HEK293T (cell line): ENCODE measurements at places on chromosomes 3 and 15.

- no peak for DNase-seq
These were observed 873.0 kb upstream of the NR2F2 start for GRCh38 chr15:95457520-95457919.

DNA sequence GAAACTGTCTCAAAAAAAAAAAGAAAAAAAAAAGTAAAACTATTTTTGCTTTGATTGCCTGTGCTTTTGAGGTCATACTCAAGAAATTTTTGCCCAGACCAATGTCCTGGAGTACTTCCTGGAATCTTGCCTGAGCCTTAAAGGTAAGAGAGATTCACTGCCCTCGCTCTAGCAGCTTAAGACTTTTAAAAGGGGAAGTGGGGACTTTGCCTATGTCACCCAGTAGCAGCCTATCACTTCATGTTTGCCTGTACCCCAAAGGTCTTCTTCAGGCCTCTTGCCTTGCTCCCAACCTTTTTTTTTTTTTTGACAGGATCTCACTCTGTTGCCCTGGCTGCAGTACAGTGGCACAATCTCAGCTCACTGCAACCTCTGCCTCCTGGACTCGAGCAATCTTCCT lies 18.9 kb upstream of the GOLGB1 start:
- DNase-seq, result no peak

GRCh38 chr3:101848754-101849713 lies at the start of gene NFKBIZ:
Gene NFKBIZ (plus strand): TSS chr3:101849514. CDS start chr3:101849629, 115 bp downstream.
- DNase-seq, result peak; percentile 86

DNA sequence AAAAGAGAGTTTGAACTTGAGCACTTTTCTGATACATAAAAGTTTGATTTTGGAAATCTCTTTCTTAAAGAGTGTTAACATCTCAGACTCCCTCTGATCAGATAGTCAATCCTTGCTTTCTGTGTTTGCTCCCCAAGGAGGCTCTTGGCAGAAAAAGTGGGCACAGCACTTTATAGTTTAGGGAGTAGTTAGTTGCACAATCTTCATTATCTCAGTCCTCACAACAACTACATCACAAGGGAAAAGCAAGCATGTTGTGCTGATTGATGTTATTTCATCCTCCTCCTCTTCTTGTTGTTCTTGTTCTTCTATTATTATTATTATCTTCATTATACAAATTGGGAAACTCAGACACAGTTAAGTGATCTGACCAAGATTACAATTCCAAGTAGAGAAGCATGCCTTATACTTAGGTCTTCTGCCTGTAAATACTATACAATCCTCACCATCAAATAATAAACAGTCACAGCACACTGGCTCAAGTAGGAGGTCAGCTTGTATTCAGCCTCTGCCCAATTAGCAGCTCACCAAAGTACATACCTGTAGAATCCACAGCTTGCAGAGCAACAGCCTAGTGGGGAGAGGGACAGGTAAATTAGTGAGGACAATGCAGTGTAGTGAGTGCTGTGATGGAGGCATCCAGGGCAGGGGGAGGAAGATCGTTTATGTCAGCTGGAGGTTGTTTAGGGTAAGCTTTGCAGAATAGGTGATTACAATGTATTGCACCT lies 304.1 kb upstream of the MME start:
- no peak for DNase-seq

GRCh38 chr3:117920253-117920898 lies 1114.3 kb downstream of the IGSF11 start:
- DNase-seq, result no peak

DNA sequence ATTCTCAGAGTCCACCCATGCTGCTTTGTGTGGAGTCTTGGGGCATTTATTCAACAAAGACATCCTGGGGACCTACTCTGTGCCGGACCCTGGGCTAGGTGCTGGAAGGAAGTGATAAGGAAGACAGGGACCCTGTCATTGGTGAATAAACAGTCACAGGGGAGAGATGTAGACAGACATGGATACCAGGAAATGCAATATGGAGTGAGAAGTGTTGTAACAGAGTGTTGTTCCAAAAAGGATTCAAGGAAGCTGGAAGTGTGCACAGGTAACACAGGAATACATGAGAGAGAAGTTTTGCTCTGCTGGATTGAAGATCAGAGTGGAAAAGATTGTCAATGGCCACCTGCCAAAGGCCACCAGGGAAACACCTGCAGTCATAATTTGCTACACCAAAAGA lies 89.0 kb downstream of the PDCD6IP start:
- no peak for DNase-seq

- DNase-seq, result no peak
These were observed 80.7 kb downstream of the FMN1 start for GRCh38 chr15:33113666-33114373.

- no peak for DNase-seq
These were observed 26.3 kb downstream of the KCNMB3 start for GRCh38 chr3:179224584-179224983.

GRCh38 chr3:120741837-120742197 lies 499 bp downstream of the RABL3 start:
- no peak for DNase-seq

- no peak for DNase-seq
These were observed 208.4 kb downstream of the TP63 start for GRCh38 chr3:189839576-189839975.

DNA sequence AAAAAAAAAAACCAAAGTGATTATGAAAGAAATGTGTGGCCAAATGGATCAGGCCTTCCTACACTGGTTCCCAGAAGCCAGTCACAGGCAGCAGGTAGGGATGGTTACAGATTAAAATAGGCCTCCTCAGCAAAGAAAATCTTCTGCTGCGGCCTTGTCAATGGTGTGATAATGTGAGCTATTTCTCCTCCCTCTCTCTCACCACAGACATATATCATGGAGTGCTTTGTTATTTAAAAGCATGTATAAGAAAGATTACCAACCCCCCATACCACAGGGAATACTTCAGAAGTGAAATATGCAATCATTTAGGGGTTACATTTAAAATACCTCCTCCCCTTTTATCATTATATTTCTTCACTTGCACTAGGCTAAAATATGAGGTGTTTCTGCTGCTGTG lies 32.2 kb upstream of the LRTM1 start:
- DNase-seq, result no peak

DNA sequence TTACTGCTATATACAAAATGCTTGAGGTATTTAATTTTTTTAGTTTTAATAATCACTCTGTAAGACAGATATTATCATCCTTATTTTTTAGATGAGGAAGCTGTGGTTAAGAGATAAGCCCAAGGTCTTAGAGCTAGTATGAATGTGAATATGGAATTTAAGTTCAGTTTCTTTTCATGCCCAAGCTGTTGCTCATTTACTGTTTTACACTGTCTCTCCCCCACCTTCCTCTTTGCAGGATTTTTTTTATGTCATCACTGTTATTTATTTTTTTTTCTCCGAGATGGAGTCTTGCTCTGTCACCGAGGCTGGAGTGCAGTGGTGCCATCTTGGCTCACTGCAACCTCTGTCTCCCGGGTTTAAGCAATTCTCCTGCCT lies 22.5 kb downstream of the MAP2K5 start:
- no peak for DNase-seq

DNA sequence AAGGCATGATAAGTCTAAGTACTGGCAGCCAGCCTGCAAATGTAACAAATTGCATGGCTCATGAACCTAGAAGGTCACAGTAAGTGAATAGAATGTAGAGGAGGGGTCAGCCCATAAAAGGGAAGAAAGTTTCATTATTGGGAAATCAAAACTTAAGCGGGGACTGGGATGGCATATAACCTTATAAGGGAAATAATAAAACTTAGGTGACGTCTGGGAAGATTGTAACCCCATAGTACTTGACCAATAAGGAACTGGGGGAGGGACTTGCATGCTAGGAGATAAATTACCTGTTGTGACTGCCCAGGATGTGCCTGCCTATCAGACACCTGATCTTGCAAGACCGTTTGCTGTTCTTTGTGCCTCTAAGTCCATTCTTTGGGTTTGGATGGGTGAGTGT lies 28.1 kb upstream of the MCTP2 start:
- no peak for DNase-seq

GRCh38 chr3:160780245-160780644 lies 24.2 kb downstream of the PPM1L start:
- DNase-seq, result no peak

- DNase-seq, result no peak
These were observed 243.2 kb downstream of the ROBO2 start for GRCh38 chr3:77283108-77283507.

- DNase-seq, result no peak
These were observed 28.7 kb upstream of the SLC28A1 start for GRCh38 chr15:84855765-84856164.

GRCh38 chr3:39090922-39091321 lies 16.5 kb downstream of the GORASP1 start:
- DNase-seq, result no peak

- no peak for DNase-seq
These were observed 26.0 kb downstream of the IGF1R start for GRCh38 chr15:98674336-98674735.

GRCh38 chr3:138338811-138339210 lies 9.2 kb upstream of the NME9 start:
- no peak for DNase-seq

- peak; percentile 61 for DNase-seq
These were observed 37.6 kb downstream of the NCEH1 start for GRCh38 chr3:172673210-172673679.

- no peak for DNase-seq
These were observed 510 bp upstream of the COLQ start for GRCh38 chr3:15522016-15522415.

DNA sequence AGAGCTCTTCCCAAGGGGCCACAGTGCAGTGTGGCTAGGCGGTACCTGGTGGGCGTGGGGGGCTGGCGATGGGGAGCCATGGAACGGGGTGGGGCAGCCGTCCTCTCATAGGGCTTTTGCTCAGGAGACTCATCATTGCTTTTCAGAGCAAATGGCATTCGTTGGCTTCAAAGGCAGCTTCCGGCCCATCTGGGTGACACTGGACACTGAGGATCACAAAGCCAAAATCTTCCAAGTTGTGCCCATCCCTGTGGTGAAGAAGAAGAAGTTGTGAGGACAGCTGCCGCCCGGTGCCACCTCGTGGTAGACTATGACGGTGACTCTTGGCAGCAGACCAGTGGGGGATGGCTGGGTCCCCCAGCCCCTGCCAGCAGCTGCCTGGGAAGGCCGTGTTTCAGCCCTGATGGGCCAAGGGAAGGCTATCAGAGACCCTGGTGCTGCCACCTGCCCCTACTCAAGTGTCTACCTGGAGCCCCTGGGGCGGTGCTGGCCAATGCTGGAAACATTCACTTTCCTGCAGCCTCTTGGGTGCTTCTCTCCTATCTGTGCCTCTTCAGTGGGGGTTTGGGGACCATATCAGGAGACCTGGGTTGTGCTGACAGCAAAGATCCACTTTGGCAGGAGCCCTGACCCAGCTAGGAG lies 40.8 kb downstream of the MESD start:
- DNase-seq, result no peak

DNA sequence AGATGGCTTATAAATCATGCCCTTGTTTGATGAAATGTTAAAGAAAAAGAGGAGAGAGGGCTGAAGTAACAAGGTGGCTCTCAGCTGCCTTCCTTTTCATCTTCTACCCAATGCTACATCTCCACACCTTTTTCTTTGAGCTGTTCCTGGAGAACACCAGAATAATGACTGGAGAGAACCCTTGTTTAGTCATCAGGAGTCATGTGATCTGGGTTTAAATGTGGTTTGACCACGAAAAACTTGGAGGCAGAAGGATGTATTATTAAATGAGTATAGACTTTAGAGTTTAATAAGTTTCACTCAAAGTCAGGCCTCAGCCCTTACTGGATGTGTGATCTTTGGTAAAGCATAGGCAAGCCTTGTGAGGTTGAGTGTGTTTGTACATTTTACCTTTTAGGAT lies 230.3 kb upstream of the TBL1XR1 start:
- DNase-seq, result no peak

DNA sequence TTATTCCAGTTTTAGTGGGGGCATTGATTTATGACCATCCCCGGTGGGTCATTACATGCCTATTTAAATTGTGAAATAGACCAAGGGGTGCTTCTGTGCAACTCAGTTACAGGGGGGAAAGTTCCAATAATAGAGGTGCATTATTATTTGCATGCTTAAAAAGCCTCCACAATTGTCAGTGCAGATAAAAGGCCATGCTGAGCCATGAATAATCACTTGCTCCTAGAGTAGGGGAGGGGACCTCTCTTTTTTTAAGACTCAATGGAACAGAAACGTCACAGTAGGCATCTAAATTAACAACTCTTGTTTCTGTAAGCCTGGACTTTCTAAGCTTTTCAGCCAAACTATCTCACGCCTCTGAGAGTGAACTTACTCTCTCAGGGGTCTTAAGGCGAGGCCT lies 66.5 kb upstream of the CMTM7 start:
- no peak for DNase-seq

DNA sequence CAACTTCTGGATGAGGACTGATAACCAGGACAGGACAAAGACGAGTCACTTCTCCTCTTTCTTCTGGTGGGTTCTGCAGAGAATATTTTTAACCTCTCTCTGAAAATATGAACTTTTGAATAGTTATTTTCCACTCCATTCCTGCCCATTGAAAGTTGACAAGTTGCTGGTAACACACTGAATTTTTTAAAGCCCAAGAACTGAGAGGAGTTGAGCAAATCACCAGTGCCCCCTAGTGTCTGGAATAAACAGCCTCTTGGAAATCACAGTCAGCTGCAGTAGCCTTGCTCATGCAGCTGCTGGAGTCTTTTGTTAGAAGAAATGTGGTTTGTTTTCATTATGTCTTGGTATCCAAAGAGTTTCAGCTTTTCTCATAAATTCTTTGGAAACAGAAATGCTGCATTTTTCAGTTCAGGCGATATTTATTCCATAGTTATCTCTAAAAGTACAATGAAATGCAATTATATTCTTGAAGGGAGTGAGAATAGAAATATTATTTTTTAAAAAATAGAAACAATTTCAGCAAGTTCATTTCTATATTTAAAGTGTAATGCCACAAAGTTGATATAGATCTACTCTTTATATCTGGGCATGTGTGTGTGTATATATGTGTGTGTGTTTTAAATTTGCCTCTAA lies 741.0 kb upstream of the CBLB start:
- DNase-seq, result peak; percentile 53

- DNase-seq, result no peak
These were observed 59.4 kb downstream of the CLASP2 start for GRCh38 chr3:33658621-33658990.

DNA sequence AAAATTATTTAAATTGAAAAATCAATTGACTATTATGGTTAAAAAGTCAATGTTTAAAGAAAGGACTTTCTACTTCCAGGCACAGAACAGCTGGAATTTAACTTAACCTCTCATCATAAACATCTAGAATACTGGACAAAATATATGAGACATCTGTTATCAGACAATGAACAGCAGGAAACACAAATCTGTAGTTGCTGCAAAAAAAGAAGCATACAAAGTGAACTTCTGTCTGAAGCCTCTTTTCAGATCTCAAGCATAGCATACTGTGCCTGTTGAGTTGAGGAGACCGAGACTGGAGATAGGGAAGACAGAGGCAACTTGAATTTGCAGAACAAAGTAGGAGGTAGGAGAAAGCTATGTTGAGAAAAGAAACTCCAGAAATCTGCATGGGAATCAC lies 140.0 kb upstream of the CBLB start:
- no peak for DNase-seq
